ENCODE measurements at places on chromosomes 6 and 20.

- DNase-seq: no peak
These were observed 518.9 kb downstream of the PREX1 start for GRCh38 chr20:48308882-48309281.

- DNase-seq: peak; percentile 77
These were observed 1.4 kb upstream of the FOXO3 start for GRCh38 chr6:108559097-108559883.

GRCh38 chr20:58021481-58021880 lies 207.0 kb downstream of the ANKRD60 start:
- DNase-seq: no peak

DNA sequence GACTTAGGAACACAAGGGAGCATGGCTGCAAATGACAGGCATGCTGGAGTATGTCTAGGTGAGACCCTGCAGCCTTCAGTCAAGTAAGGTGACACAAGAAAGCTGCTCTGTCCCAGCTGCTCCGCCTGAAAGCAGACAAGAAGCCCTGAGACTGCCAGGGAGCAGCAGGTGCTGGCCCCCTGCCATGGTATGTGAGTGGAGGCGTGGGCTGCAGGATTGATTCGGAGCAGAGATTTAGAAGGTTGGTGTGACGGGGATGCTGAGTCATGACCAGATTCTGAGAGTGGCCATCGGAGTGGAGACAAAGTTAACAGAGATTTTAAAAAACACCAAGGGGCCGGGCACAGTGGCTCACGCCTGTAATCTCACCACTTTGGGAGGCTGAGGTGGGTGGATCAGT lies 17.8 kb downstream of the LRP11 start:
- DNase-seq: no peak

- DNase-seq: peak; percentile 84
These were observed 20.7 kb upstream of the TRIM27 start for GRCh38 chr6:28944412-28944865.

DNA sequence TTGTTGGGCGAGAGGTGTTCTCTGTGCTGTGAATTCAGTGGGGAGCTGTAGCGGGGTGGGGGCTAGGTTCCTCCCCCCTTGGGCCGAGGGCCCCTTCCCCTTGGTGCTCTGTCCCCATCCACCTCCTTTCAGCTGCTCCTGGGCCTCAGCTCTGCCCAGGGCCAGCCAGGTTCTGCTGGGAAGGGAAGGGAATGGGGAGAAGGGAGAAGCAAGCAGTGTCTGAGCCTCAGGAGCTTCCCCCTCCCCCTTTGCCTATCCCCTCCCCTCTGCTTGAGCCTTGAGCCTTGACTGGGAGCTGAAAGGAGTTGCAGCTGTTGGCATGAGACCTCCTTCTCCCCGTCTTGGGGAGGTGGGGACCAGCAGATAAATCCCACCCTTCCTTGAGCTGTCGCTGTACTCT lies 576 bp upstream of the RRP36 start:
- DNase-seq: no peak

DNA sequence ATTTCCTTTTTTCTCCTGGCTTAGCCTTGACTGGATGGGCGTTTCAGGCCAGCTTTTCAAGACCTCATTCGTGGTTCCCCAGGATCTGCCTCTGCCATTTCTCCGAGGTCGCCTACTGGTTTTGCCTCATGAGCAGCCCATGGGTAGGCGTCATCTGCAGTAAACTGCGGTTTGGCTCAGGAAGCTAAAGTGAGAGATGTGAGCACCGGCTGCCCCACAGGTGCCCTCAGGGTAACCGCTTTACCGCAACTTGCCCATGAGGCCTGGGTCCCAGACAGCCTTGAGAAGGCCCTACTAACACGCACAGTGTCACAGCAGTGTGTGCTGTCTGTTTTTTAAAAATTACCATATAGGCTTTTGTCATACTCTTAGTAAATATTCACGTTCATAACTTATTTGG lies 53.4 kb upstream of the TBXT start:
- peak; percentile 39 for DNase-seq

- DNase-seq: no peak
These were observed 83.9 kb downstream of the TULP4 start for GRCh38 chr6:158396136-158396535.

- peak; percentile 33 for DNase-seq
These were observed 158.2 kb upstream of the MCHR2 start for GRCh38 chr6:100152201-100152600.

- no peak for DNase-seq
These were observed 1.4 kb upstream of the HECA start for GRCh38 chr6:139133262-139134063.

- DNase-seq: no peak
These were observed 388.9 kb upstream of the JARID2 start for GRCh38 chr6:14857001-14857400.

DNA sequence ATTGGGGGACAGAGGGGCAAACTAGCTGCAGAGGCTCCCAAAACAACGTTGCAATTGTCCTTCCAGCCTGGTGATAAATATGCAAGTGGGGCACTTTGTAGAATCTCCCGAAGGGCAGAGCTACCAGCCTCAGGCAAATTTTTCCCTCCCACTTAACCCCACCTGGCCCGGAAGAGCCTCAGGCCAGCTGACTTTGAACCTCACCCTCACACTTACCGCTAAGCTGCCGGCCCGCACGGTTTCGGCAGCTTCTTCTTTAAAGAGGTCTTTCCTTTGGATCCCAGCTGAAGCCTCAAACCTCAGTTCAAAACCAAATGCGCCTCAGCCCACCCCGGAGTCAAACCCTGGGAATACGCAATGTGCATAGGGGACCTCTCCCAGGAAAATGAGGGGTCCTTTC lies 2.5 kb downstream of the OVOL2 start:
- peak; percentile 30 for DNase-seq

DNA sequence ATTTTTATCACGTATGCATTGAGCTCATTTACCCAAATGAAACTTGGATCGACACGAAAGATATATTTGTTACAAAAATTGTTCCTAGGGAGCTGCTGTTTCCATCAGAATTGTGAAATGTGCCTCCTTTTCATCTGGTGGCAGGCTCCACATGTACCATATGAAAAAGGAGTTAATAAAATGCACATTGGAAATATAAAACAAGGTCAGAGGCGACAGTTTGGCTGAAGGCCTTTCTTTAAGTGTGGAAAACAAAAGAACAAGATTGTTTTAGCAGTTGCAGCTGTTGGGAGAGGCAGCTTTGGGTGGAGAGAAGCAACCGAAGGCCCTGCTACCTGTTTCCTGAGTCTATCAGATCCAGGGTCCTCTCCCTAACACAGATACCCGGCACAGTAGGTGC lies 334.5 kb upstream of the NT5E start:
- DNase-seq: no peak

- DNase-seq: no peak
These were observed 967 bp downstream of the SMPDL3A start for GRCh38 chr6:122790028-122790422.

GRCh38 chr6:163883984-163884383 lies 469.5 kb downstream of the QKI start:
- peak; percentile 90 for DNase-seq

GRCh38 chr6:95589067-95589466 lies 11.7 kb downstream of the MANEA start:
- no peak for DNase-seq

DNA sequence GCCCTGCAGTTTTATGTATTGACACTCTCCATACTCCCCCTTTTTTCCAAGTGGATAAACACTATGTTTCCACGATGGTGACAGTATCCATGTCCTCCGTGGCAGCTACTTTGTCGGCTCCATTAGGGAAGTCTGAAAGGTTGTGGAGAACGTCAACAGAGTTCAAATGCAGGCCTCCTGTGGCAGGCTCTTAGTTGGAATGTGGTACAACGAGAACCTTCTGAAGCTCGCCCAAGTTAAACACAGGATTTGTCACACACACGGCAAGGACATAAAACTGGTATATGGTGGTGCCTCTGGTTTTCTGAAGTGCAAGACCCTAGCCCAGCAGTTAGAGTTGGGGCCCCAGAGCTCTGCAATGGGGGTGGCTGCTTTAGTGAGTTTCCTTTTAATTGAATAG lies 187.0 kb upstream of the TAB2 start:
- no peak for DNase-seq

DNA sequence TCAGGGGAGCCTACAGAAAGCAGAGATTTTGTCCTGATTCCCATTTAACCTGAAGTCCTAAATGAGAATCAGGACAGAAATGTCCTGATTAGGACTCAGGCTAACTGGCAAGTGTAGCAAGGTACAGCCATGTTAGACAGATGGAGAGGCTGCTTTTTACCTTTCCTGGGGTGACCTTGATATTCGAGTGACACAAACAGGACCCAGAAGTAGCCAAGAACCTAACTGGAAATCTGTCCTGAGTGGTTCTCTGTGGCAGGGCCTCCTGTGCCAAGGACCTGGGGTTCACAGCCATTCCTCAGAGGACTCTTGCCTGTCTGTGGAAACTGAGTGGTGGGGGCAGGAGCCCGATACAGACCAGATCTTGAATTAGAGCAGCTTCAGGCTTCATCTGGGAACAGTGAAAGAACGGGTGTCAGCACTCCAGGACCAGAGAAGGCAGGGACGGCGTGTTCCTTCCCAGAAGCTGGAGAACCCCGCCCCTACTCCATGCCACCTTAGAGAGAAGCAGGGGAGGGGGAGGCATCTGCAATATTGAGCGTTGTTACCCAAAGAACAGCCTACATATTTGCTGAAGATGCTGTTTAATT lies 4.3 kb upstream of the FUCA2 start:
- DNase-seq: no peak

DNA sequence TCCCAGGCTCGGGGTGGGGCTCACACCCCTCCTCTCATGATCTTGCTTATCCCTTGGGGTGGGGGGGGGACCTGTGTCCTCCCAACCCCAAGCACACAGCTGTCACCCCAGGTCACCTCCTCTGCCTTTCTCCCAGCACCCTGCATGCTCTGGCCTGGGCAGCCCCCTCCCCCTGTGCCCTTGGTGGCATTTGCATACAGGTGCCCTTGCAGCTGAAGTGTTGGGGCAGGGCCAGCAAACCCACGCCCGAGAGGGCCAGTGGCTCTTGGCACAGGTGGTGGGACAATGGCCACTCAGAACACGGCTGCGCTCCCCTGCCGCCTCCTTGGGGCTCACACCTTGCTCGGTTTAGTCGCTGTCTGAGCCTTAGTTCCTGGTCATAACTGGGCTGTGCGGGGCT lies 11.3 kb upstream of the MYT1 start:
- no peak for DNase-seq

DNA sequence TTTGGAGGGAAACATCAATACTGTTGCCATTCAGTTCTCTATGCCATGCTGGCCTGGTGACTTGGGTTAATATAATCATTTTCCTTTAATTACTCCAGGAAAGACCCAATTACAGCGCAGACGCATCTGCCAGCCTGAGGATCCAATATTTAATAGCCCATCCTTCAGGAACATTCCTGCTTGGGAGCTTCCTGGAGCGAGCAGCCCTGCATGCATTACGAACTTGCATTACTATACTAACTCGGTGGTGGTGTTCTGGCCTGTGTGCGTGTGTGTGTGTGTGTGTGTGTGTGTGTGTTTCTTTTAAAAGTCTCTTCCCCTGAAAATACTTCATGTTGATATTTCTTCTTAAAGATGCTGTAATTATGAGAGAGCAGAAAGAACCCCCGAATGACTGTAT lies 26.5 kb downstream of the PMEPA1 start:
- no peak for DNase-seq

- DNase-seq: no peak
These were observed 46.2 kb downstream of the HLA-C start for GRCh38 chr6:31225735-31226134.

GRCh38 chr6:19204445-19204844 lies 632.7 kb upstream of the ID4 start:
- no peak for DNase-seq

DNA sequence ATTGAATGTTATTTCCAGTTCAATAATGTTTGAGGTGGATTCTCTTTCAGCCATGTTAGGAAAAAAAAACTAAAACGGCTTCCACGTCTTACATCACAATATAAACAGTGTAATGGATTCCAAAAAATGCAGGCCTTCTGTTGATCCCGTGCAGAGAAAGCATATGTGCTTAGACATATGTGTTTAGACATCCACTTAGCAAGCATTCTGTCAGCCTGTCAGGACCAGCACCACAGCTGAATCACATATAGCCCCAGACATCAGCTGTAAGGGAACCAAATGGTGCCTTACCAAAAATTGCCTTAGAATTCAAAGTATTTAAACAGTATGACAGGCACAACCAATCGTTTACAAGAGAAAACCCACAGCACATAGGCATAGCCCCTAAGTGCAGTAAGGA lies 304.9 kb downstream of the EYA4 start:
- DNase-seq: no peak

- DNase-seq: no peak
These were observed 1.9 kb downstream of the CST9L start for GRCh38 chr20:23566199-23566932.

DNA sequence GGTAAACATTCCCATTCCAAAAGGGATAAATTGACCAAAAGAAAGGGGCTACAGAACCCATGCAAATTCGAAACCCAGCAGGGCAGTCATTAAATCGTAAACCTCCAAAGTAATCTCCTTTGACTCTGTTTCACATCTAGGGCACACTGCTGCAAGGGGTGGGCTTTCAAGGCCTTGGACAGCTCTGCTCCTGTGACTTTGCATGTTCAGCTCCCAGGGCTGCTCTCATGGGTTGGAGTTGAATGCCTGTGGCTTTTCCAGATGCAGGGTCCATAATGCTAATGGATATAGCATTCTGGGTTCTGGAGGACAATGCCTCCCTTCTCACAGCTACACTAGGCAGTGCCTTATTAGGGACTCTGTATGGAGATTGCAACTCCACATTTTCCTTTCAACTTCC lies 211.9 kb upstream of the MANEA start:
- no peak for DNase-seq

DNA sequence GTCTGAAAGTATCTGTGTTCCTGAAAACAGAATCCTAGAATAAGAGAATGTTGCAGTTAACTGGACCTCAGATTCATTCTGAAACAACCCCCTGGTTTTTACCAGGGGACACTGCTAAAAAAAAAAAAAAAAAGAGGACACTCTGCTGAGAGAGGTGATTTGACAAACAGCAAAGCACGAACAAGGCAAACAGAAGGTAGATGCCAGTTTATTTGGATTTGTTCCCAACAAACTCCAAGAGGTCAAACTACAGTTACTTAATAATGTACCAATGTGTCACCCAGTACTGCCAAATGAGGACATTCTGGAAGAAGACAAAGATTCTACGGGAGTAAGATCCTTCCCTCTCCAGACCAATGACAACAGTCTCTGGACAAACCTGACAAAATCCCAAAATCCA lies 40.6 kb upstream of the SLC22A16 start:
- DNase-seq: no peak

DNA sequence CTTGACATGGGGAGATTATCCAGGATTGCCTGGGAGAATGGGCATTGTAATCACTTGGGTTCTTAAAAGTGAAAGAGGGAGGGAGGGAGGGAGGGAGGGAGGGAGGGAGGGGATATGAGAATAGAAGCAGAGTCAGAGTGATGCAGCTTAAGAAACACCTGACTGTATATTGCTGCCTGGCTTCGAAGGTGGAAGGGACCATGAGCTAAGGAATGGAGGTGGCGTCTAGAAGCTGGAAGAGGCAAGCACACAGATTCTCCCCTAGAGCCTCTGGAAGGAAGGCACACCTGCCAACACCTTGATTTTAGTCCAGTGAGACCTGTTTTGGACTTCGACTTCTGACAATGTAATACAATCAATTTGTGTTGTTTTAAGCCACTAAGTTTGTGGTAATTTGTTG lies 78.4 kb downstream of the PRL start:
- no peak for DNase-seq

GRCh38 chr6:3825331-3825831 lies 23.8 kb upstream of the FAM50B start:
- no peak for DNase-seq
